ENCODE measurements at places on chromosomes 12 and 14. TPM values are rescaled to one million over a fixed set of nuclear protein-coding genes. Genes with fewer than 3 reads are reported as not detected.
A peak's percentile ranks its signal among the peaks of the same experiment; 100 is the strongest.

- no peaks in the 10 kb centered on the region for H3K27me3 ChIP-seq
- H3K36me3 ChIP-seq, result peaks cover 28% of the 10 kb centered on the region
- peaks cover 12% of the 10 kb centered on the region for H3K4me1 ChIP-seq
- no peak for DNase-seq
- peak overlapping the region; percentile 48 for H3K27ac ChIP-seq
Measured at GRCh38 chr12:114679942-114680341, 4.0 kb downstream of the TBX3 start.

GRCh38 chr14:63436286-63437098 lies 106.7 kb downstream of the PPP2R5E start:
- H3K27ac ChIP-seq, result peak overlapping the region; percentile 95
- H3K27me3 ChIP-seq, result no peaks in the 10 kb centered on the region
- no peak overlapping the region for H3K4me3 ChIP-seq
- H3K4me1 ChIP-seq, result peaks cover 32% of the 10 kb centered on the region
- DNase-seq, result no peak

DNA sequence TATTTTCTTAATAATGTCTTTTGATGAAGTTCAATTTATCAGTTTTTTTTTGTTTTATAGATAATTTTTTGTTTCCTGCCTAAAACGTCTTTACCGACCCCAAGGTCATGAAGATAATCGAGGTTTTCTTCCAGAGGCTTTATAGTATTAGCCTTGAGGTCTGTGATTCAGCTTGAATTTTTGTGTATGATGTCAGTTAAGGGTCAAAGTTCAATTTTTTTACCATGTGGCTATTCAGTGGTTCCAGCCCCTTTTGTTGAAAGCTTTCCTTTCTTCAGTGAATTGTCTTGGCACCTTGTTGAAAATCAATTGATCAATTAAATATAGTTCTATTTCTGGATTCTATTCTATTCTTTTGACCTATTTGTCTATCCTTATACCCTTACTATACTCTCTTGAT lies 3.2 kb upstream of the MGST1 start:
- DNase-seq, result no peak
- no peak overlapping the region for H3K4me3 ChIP-seq
- no peaks in the 10 kb centered on the region for H3K27me3 ChIP-seq
- peaks cover 14% of the 10 kb centered on the region for H3K36me3 ChIP-seq
- peaks cover 13% of the 10 kb centered on the region for H3K4me1 ChIP-seq

AP4S1 gene
- 13.4 TPM for total RNA-seq

- no peaks in the 10 kb centered on the region for H3K4me1 ChIP-seq
- H3K27me3 ChIP-seq, result no peaks in the 10 kb centered on the region
- H3K4me3 ChIP-seq, result no peak overlapping the region
- H3K36me3 ChIP-seq, result no peaks in the 10 kb centered on the region
- H3K27ac ChIP-seq, result no peak overlapping the region
Measured at GRCh38 chr14:92463141-92463540, 50.4 kb upstream of the RIN3 start.

DNA sequence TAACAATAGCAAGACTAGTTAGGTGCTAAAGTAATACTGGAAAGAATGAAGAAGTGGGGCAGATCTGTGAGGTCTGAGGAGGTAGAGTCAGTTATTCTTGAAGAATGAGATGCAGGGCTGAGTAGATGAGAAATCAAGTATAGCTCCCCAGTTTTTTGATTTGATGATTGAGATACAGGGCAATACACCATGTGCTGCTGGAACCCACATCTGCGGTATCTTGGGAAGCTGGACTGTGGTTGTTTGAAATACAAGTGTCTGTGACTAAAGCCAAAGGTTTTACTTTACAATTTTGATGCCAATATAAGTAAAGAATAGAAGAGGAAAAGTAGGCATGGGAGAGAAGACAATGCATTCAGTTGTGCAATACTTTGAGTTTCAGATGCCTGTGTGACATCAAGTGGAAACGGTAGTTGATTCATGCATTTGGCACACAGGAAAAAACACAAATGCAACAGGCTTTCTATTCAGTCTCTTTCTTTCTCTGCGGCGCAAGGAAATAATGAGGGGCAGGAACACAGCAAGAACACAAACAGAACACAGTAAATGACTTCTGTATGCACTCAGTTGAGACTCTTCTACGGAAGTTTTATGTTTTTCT lies 190.2 kb upstream of the SLC38A2 start:
- H3K4me1 ChIP-seq, result peaks cover 40% of the 10 kb centered on the region
- peak; percentile 95 for DNase-seq
- peaks cover 4% of the 10 kb centered on the region for H3K36me3 ChIP-seq
- H3K27me3 ChIP-seq, result no peaks in the 10 kb centered on the region
- peak overlapping the region; percentile 26 for H3K4me3 ChIP-seq

MIP gene
- total RNA-seq, result not detected

TMTC1 gene
- total RNA-seq, result 100 TPM

IFNG gene
- not detected for total RNA-seq

NELL2 gene
- not detected for total RNA-seq

- peaks cover 46% of the 10 kb centered on the region for H3K36me3 ChIP-seq
- no peak for DNase-seq
- H3K27ac ChIP-seq, result no peak overlapping the region
Measured at GRCh38 chr12:71878208-71878607, 38.6 kb downstream of the TBC1D15 start.

DNA sequence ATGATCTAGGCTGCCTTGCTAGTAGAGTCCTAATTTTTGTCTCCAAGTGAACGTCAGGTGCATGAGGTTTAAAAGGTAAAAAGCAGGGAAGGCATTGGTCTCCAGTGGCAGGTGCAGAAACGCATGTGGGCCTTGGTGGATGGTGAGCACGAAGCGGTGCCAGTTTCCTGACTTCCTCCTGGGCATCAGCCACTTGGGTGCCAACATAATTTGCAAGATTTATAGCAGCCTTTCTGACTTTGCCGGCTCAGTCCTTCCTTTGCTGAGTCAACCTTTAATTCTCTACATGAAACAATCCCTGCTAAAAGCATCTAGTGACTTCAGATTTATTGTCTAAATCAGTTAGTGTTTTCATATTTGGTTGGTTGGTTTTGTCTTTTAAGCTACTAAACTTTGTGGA lies 355.7 kb upstream of the TMEM132C start:
- H3K4me1 ChIP-seq, result no peaks in the 10 kb centered on the region
- no peaks in the 10 kb centered on the region for H3K27me3 ChIP-seq
- DNase-seq, result no peak
- no peaks in the 10 kb centered on the region for H3K36me3 ChIP-seq
- H3K4me3 ChIP-seq, result no peak overlapping the region

PPP2R5C gene
- total RNA-seq, result 118 TPM
